ENCODE measurements at places on chromosomes 7 and 10. TPM values are rescaled to one million over a fixed set of nuclear protein-coding genes. Genes with fewer than 3 reads are reported as not detected.

MGMT gene
- 12.9 TPM for total RNA-seq

GRCh38 chr10:104735036-104735756, 94.1 kb downstream of the SORCS3 start:
- H3K4me3 ChIP-seq: no peak overlapping the region
- H3K4me1 ChIP-seq: peaks cover 8% of the 10 kb centered on the region
- H3K36me3 ChIP-seq: no peaks in the 10 kb centered on the region
- peak overlapping the region; percentile 29 for H3K27ac ChIP-seq
- H3K27me3 ChIP-seq: peaks cover 3% of the 10 kb centered on the region

- no peaks in the 10 kb centered on the region for H3K36me3 ChIP-seq
- DNase-seq: no peak
- peaks cover 10% of the 10 kb centered on the region for H3K27me3 ChIP-seq
- no peaks in the 10 kb centered on the region for H3K4me1 ChIP-seq
- H3K4me3 ChIP-seq: no peak overlapping the region
Observed at GRCh38 chr10:126439942-126440341, 51.7 kb upstream of the ADAM12 start.

DNA sequence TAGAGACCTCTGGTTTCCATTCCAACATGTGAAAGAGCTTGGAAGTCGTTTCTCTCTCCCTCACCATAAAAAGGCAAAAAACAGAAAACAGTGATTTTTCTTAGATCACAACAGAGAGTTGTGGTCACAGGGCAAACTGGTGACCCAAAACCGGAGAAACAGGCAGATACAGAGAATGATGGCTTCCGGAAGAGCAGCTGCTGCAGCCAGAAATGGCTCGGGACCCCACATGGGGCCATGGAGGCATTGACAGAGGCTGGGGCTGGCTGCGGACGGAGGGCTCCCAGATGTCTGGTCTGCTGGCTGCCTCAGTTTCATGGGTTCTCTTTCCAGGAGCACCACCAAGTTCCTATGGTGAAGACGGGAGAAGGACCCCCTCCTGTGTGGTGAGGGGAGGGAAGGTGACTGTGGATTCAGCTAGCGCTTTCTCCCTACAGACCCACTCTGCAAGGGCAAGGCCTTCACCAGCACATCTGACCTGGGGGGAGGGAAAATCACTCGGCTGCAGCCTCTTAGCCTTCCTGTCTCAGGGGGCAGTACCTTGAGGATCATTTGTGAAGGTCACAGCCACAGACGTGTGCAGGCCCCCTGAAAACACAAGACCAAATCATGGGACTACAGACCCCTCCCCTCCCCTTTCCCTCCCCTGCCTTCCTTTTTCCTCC, 81.4 kb downstream of the WDR37 start:
- H3K36me3 ChIP-seq: no peaks in the 10 kb centered on the region
- H3K4me3 ChIP-seq: no peak overlapping the region
- no peak for DNase-seq

- H3K36me3 ChIP-seq: no peaks in the 10 kb centered on the region
- no peak overlapping the region for H3K4me3 ChIP-seq
- H3K27ac ChIP-seq: no peak overlapping the region
- H3K4me1 ChIP-seq: no peaks in the 10 kb centered on the region
- DNase-seq: no peak
Observed at GRCh38 chr7:127916735-127917134, 114.5 kb downstream of the LRRC4 start.

DNA sequence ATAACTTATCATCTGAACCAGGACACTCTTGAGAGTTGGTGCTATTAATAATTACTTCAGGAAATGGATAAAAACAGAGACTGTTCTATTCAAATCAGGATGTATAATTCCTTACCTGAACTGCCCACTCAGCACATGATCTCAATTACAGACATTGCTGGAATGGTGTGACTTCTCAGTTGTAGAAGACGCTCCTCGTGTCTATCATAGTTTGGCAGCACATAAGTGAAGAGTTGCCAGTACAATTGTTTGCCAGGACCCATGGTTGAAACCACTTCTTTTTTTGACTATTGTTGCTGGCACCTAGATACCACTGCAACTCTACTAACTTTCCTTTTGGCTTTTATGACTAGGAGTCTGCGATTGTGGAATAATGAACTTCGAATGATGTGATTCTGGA, 105.4 kb downstream of the ZNF365 start:
- no peak overlapping the region for H3K4me3 ChIP-seq
- no peak for DNase-seq
- H3K27me3 ChIP-seq: no peaks in the 10 kb centered on the region
- H3K36me3 ChIP-seq: no peaks in the 10 kb centered on the region
- H3K27ac ChIP-seq: no peak overlapping the region

TWIST1 gene
- total RNA-seq: 0.85 TPM

SLC13A4 gene
- total RNA-seq: 0.58 TPM

MYL7 gene
- 2,153 TPM for total RNA-seq

DNA sequence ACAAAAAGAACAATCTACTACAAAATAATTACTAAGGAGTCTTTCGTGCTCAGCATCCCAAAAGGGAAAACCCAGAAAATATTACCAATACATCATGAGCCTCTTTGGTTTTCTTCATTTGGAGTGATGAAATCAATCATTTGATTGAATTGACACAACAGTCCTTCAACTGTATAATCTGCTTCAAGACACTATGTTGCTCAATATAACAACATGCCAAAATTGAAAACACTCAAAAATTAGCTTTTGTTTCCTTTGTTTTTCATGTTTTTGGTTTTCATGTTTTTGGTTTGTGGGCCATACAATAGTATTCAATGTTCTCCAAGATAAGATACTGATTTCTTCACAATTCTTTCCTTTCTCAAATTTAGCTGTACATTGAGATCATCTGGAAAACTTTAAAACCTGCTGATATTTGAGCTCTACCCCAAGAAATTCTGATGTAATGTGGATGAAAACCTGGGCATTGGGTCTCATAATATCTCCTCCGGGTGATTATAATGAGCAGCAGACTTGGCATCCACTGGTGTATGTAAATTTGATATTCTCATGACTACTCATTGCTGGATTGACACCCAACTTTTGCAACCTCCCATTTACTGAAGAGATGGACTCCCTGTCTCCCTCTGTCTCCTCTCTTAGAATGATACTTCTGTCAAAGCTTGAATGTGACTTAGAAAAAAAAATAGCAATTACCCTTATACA, 4.6 kb downstream of the SOSTDC1 start:
- no peak for DNase-seq
- no peaks in the 10 kb centered on the region for H3K36me3 ChIP-seq
- no peaks in the 10 kb centered on the region for H3K4me1 ChIP-seq
- no peak overlapping the region for H3K27ac ChIP-seq
- peaks cover 2% of the 10 kb centered on the region for H3K27me3 ChIP-seq
- H3K4me3 ChIP-seq: no peak overlapping the region

FRMD4A gene
- 32.3 TPM for total RNA-seq

DNA sequence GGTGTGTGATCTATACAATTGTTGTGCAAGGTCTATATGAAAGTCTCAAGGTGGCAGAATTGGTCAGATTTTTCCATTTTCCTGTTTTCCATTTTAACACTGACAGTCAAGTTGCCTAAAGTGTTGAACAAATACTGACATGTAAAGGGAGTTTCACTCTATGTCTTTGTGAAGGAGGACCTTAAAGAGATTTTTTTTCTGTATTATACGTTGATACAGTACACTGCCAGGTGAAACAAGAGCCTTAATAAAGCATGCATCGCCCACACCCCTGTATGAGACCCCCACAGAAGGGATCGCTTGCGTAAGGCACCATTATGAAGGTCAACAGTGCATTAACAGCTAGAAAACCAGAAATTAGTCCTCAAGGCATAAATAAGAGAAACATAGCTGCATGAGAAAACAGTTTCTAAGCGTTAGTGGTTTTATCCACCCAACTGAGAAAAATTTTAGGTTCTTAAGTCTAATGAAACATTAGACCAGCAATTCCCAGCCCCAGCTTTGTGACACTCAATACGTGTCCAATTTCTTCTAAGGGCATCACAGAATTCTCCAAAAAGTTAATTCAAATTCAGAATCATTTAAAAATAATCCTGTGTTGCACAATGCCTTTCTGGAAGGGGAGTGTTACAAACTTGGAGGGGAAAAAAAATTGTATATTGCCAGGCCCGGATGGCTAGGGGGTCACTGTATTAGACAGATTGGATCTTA, 6.9 kb downstream of the KLF6 start:
- peak overlapping the region; percentile 100 for H3K27ac ChIP-seq
- H3K4me3 ChIP-seq: no peak overlapping the region
- H3K4me1 ChIP-seq: peaks cover 26% of the 10 kb centered on the region
- peaks cover 43% of the 10 kb centered on the region for H3K36me3 ChIP-seq
- no peaks in the 10 kb centered on the region for H3K27me3 ChIP-seq

LEP gene
- 0.10 TPM for total RNA-seq

GRCh38 chr7:87511510-87511909, 36.0 kb upstream of the ABCB4 start:
- no peak for DNase-seq
- no peak overlapping the region for H3K27ac ChIP-seq

- peaks cover 4% of the 10 kb centered on the region for H3K36me3 ChIP-seq
- no peaks in the 10 kb centered on the region for H3K4me1 ChIP-seq
- DNase-seq: no peak
- H3K4me3 ChIP-seq: no peak overlapping the region
- no peaks in the 10 kb centered on the region for H3K27me3 ChIP-seq
Observed at GRCh38 chr10:71343392-71343773, 24.3 kb downstream of the SLC29A3 start.

COL1A2 gene
- total RNA-seq: 103 TPM

GRCh38 chr10:22335173-22335933, 9.9 kb upstream of the SPAG6 start:
- H3K27ac ChIP-seq: no peak overlapping the region
- peak overlapping the region; percentile 52 for H3K4me3 ChIP-seq
- peak; percentile 37 for DNase-seq
- peaks cover 11% of the 10 kb centered on the region for H3K36me3 ChIP-seq
- peaks cover 18% of the 10 kb centered on the region for H3K27me3 ChIP-seq

GRCh38 chr10:21280037-21280436, 245.4 kb downstream of the SKIDA1 start:
- H3K27me3 ChIP-seq: no peaks in the 10 kb centered on the region
- DNase-seq: no peak
- no peak overlapping the region for H3K4me3 ChIP-seq
- H3K27ac ChIP-seq: no peak overlapping the region

DNA sequence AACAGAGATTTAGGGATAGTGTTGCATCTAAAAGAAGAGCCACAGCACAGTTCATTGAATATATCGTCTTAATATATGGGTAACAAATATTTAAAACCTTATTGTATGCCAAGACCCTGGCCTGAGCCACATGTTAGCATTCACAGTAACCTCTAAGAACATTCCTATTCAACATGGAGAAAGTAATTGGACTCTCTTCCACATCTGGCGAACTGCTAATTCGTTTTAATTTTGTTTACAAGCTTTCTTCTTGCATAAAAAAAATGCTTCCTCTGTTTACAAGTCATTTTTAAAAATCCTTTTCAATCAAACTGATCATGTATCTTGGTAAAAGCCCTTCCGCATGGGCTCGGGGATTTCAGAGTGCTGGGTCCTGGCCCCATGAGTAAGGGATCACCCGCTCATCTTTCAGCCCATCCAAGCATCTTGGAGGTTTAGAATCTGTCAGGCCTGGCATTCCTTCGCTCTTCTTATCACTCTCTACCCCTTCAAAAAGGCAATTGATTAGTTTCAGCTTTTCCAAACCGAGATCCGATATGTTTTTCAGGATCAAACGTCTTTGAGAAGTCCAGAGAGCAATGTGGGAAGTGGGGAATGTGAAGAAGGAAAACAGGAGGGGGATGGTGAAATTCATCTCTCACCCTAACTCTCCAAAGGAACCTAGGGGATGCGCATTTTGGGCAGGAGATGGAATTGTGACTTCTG, 7.3 kb downstream of the TWIST1 start:
- no peaks in the 10 kb centered on the region for H3K27me3 ChIP-seq
- H3K4me1 ChIP-seq: peaks cover 16% of the 10 kb centered on the region
- no peaks in the 10 kb centered on the region for H3K36me3 ChIP-seq
- no peak for DNase-seq

DNA sequence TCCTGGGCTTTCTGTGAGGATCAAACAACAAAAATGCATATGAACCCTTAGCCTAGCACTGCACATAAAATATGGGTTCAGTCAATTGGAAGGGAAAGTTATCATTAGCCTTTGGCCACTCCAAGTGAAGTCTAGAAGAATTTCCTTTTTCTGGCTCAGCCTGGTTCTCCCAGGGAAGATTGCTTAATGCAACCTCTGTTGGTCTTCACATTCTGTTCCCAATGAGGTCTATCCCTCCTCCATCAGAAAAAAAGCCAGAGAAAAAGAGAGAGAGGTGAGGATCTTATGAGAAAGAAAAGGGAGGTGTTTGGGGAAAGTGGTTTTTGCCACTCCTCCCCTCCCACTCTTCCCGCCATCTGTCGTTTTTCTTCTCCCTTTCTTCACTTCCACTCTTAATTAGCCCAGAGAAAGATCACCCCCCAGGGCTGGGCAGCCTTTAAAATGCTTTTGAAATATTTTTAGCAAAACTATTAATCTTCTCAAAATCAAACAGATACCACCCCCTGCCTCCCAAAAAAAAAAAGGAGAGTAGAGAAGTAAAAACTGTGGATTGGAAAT, 31.1 kb downstream of the CPVL start:
- H3K27ac ChIP-seq: no peak overlapping the region
- H3K27me3 ChIP-seq: no peaks in the 10 kb centered on the region
- no peak for DNase-seq

GRCh38 chr7:87564296-87564963, 36.3 kb downstream of the ABCB1 start:
- no peak for DNase-seq
- no peak overlapping the region for H3K4me3 ChIP-seq
- H3K4me1 ChIP-seq: no peaks in the 10 kb centered on the region
- H3K27ac ChIP-seq: no peak overlapping the region

KCND2 gene
- 0.64 TPM for total RNA-seq

PRPS1L1 gene
- total RNA-seq: not detected

- H3K4me1 ChIP-seq: peaks cover 12% of the 10 kb centered on the region
- H3K27me3 ChIP-seq: peaks cover 22% of the 10 kb centered on the region
- H3K27ac ChIP-seq: peak within 1 kb of the TSS; percentile 36
- peak within 1 kb of the TSS; percentile 61 for H3K4me3 ChIP-seq
- DNase-seq: peak; percentile 49
- H3K36me3 ChIP-seq: no peaks in the 10 kb centered on the region
Observed at GRCh38 chr7:954330-955238, at the start of gene ADAP1. ADAP1 (minus strand) TSS chr7:954680; CDS start chr7:954477, 203 bp downstream.

GRCh38 chr7:12320987-12321647, 82.5 kb downstream of the VWDE start:
- H3K4me3 ChIP-seq: no peak overlapping the region
- no peaks in the 10 kb centered on the region for H3K36me3 ChIP-seq
- no peak overlapping the region for H3K27ac ChIP-seq
- no peak for DNase-seq
- H3K27me3 ChIP-seq: no peaks in the 10 kb centered on the region

DNA sequence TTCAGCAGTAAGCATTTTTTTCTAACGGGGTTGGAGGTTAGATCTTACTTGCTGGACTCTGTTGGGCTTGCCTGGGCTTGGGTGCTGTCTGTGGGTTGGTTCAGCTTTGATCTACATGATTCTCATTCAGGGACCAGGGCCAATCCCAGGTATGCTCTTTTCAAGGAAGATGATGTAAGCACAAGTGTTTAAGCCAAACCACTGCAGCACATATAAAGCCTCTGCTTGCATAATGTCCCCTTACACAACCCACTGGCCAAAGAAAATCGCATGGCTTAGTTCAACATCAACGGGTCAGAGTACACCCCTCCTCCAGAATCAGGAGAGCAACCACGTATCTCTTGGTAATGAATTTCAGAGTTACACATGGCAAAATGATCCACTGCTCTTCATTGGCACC, 83.9 kb downstream of the DNAJB9 start:
- H3K27me3 ChIP-seq: no peaks in the 10 kb centered on the region
- no peak overlapping the region for H3K4me3 ChIP-seq
- no peaks in the 10 kb centered on the region for H3K4me1 ChIP-seq
- no peak for DNase-seq
